ENCODE measurements at places on chromosomes 11 and 22.
A peak's percentile ranks its signal among the peaks of the same experiment; 100 is the strongest.

DNA sequence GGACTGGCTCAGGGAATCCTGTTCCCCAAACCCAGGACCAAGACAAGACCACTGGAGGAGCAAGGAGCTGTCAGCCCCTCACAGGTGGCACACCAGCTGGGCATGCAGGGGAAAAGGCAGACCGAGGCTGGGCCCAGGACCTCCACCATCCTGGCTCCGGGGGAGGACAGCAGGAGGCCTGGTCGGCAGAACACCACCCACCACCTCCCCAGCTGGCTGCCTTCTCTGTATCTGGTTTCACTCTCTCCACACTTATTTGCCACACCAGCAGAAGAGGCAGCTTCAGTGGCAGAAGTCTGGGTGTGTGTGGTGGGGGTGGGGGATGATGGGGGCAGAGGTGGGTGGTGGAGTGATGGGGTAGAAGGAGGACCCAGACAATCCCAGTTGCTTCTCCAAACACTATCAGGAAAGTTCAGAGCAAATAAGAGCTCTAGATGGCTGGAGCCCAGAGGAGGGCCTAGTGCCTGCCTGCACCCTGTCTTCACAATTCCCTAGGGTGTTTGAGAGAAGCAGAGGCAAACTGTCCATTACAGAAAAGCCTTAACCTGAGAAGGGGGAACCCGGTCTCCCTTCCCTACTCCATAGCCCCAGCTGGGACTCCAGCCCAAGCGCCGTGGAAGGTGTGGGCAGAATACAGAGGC, 51.9 kb upstream of the CDON start:
- no peak for DNase-seq

- DNase-seq, result no peak
Measured at GRCh38 chr11:86688398-86689179, 16.2 kb upstream of the ME3 start.

GRCh38 chr11:65419772-65420481, 2.7 kb upstream of the NEAT1 start:
- DNase-seq, result peak; percentile 68

GRCh38 chr11:46006418-46007070, 84.1 kb downstream of the LARGE2 start:
- peak; percentile 51 for DNase-seq

GRCh38 chr11:130772266-130773227, 143.7 kb downstream of the SNX19 start:
- DNase-seq, result peak; percentile 62

Data from HS-27A (cell line).